Cardiac septum (tissue), 1 donor: ENCODE measurements at places on chromosomes 6 and 20.

DNA sequence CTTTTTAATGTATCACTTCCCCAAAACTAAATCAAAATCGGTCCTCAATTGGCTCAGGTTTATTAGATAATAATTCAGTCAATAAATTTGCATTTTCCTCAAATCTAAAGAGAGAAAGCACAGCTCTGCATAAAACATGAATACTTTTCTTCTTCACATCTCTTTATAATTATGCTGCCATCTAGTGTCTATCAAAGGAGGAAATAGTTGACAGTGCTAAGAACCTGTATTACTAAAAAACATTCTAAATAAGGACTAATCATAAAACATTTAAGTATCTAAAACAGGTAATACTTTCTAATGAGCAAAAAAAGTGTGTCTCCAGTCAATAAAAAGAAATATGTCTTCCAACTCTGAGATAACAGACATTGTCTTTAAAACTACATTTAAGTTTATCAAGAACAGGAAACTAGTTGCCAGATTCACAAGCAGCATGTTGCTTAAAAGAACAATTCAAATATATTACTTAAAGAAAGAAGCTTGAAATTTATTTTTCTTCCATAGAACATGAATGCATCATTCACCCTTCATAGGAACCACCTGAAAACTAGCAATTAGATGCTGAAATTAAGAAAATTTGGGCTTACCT lies 56.5 kb upstream of the DST start:
- no peak for DNase-seq

- DNase-seq: no peak
Measured at GRCh38 chr6:149015535-149016525, 269.0 kb downstream of the UST start.

DNA sequence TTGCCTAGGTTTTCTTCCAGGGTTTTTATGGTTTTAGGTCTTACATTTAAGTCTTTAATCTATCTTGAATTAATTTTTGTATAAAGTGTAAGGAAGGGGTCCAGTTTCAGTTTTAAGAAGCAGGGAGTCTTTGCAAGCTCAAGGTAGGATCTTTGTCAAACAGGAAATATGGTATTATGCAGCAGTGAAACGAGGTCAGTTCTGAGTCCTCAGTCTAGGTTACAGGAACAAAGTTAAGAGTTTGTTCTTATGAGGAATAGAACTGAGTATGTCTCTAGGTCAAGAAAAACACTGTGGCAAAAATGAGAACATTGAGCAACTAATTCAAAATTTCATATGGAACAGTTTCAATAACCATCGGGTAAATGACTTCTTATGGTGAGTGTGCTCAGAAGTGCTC lies 63.6 kb downstream of the GCLC start:
- DNase-seq: no peak

- no peak for DNase-seq
Measured at GRCh38 chr6:139736325-139736906, 362.0 kb upstream of the CITED2 start.
